ENCODE measurements at places on chromosomes 6 and 20.

- no peak for DNase-seq
Observed at GRCh38 chr6:136826216-136826615, 3.8 kb downstream of the PEX7 start.

GRCh38 chr6:111598181-111598580 is 7.5 kb downstream of the TRAF3IP2 start:
- DNase-seq = no peak

- DNase-seq = no peak
Observed at GRCh38 chr6:105152880-105153279, 26.9 kb downstream of the POPDC3 start.

- DNase-seq = no peak
Observed at GRCh38 chr20:227439-228105, 514 bp downstream of the DEFB129 start.

GRCh38 chr6:100879317-100879716 is 1.8 kb downstream of the ASCC3 start:
- no peak for DNase-seq

GRCh38 chr6:140051521-140052512 is 677.4 kb upstream of the CITED2 start:
- DNase-seq = peak; percentile 93

DNA sequence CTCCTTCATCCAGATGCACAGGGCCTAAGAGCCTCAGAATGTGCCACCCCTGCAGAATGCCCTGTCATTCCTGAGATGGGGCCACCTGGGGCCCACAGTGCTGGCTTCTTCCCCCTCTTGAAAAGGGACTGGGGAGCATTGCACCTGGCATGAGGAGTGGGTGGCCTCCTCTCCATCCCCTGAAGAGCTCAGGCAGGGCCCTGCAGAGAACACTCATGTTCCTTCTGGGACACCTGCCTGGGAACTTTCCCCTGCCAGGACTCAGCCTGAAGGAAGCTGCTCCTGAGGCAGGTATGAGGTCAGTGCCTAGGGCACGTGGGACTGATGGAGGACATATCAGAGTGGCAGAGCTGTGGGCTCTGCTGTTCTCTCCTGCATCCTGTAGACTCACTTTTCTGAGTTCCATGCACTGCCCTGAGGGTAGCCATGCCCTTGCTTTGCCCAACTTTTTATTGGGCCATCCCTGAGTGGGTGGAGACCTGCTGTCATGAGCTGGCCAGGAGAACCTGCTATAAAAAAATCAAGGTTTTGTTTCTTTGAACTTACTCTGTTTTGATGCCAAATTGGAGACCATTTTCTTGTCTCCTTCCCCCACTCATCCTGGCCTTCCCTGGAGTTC is 19.5 kb downstream of the CCDC167 start:
- no peak for DNase-seq

GRCh38 chr20:62776692-62777527 is 19.4 kb upstream of the MRGBP start:
- DNase-seq = peak; percentile 36

- DNase-seq = peak; percentile 57
Observed at GRCh38 chr20:11891776-11892545, 25.7 kb upstream of the BTBD3 start.

DNA sequence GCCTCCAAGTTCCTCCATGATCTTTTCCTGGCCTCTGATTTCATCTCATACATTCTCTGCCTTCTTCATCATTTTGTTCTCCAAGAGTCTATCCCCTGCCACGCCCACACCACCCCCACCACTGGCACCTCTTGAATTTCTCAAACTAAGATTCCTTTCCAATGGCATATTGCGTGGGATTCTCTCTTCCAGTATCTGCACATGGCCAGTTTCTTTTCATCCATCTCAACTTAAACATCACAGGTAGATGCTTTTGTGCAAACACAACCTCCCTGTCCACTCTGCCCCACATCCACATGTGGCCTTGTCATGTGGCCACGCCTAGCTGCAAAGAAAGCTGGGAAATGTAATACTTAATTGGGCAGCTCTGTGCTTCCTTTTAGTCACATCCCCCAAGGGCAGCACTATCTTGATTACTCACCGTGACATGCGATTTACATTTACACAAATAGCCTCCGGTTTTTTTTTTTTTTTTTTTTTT is 33.4 kb upstream of the ZMYND8 start:
- DNase-seq = peak; percentile 71

GRCh38 chr6:1197309-1197708 is 114.6 kb upstream of the FOXQ1 start:
- no peak for DNase-seq

DNA sequence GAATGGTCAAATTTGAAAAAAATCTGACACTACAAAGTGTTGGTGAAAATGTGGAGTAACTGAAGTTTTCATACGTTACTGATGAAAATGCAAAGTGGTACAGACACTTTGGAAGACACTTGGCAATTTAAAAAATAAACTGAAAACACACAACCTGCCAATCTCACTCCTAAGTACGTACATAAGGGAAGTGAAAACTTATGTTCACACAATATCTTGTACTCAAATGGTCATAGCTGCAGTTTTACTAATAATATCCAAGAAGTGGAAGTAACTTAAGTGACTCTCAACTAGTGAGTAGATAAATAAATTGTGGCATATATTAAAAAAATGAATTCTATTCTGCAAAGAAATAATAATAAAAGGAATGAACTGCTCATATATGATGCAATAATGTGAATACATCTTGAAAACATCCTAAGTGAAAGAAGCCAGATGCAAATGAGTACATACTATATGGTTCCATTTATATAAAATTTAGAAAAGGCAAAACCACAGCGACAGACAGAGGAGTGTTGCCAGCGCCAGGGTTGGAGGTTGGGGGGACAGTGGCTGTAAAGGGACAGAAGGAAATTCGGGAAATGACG is 198.2 kb downstream of the ERMARD start:
- DNase-seq = no peak

- no peak for DNase-seq
Observed at GRCh38 chr6:90097356-90097755, 199.3 kb downstream of the BACH2 start.

DNA sequence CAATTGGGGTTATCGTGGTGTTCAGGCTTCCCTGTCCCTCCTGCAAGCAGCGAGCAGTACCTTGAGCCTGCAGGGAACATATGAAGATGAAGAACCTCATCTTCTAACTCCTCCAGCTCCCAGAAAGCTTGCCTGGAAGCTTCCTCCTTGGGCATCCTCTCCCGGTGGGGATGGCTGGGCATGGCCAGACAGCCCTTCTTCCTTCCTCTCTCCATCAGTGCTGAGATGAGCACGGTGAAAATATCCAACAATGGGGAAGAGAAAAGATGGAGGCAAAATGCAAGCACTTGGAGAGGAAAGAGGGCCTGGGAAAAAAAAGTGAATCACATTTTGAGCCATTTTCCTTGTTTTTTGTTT is 107.7 kb upstream of the FOXA2 start:
- DNase-seq = no peak

DNA sequence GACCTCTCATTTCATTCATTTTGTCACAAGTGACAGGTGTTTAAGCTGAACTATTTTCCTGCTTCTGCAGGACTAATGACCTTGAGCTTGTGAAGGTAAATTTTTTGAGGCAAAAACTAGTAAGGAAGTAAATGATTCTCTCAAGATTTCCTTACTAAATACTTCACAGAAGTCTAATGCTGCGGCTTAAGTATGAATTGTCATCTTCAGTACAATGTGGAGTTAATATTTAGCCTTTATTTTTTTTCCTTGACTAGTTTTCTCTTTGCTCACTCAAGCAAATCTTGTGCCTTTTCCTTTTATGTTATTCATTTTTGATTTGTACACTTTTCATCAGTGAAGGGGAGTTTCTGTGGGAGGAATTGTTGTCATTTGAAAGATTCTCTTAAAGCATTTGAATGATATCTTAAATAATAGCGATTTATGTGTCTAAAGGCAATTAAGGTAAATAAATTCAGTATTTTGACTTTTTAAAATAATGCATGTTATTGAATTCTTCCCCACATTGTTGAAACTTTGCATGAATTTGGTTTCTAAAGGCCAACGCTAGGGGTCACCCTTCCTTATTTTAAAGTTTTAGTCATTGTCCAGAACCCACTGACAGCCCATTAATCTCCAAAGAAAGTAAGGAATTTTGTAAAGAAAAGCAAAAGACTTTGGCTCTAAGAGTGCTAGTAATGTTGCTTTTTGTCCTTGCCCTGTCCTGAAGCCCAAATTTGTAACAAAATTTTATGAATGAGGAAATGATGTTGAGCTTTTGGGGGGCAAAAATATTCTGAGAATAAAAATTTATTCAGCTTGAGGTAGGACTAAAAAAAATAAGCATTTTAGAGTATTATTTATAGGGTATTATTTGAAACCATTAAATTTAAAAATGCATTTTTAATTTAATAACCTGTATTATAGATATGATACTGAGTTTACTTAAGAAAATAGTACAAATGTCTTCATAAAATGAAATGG is 157.4 kb upstream of the LAMA2 start:
- peak; percentile 24 for DNase-seq

- no peak for DNase-seq
Observed at GRCh38 chr6:24898676-24899075, 37.1 kb downstream of the RIPOR2 start.

DNA sequence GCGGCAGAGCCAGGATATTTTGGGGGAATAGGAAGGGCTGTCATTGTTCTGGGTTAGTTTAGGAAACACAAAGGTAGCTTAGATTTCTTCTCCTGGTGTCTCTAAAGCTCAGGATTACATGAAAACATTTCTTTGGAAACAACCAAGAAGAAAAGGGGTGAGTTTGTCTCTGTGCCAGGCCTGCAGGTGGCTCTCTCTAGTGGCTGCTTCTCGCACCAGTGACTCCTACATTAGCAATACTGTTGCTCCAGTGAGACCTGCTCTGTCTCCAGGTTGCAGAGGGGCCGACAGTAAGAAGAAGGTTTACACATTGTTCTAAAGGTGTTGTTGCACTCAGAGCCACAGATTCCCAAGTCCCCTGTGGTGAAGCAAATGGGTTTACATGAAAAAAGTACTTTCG is 104.6 kb upstream of the GLP1R start:
- no peak for DNase-seq

DNA sequence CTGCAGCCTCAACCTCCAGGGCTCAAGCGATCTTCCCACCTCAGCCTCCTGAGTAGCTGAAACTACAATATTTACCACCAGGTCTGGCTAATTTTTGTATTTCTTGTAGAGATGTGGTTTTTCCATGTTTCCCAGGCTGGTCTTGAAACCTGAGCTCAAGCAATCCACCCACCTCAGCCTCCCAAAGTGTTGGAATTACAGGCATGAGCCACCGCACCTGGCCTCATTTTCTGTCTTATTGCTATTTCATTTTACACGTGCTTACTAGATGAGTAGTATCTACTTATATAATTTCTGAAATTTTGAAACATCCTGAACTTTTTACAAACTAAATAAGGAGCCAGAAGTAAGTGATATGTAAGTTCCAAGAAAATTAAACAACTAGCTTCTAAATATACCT is 34.6 kb downstream of the CLIC5 start:
- DNase-seq = no peak

- no peak for DNase-seq
Observed at GRCh38 chr6:168628176-168628553, 187.2 kb downstream of the SMOC2 start.

DNA sequence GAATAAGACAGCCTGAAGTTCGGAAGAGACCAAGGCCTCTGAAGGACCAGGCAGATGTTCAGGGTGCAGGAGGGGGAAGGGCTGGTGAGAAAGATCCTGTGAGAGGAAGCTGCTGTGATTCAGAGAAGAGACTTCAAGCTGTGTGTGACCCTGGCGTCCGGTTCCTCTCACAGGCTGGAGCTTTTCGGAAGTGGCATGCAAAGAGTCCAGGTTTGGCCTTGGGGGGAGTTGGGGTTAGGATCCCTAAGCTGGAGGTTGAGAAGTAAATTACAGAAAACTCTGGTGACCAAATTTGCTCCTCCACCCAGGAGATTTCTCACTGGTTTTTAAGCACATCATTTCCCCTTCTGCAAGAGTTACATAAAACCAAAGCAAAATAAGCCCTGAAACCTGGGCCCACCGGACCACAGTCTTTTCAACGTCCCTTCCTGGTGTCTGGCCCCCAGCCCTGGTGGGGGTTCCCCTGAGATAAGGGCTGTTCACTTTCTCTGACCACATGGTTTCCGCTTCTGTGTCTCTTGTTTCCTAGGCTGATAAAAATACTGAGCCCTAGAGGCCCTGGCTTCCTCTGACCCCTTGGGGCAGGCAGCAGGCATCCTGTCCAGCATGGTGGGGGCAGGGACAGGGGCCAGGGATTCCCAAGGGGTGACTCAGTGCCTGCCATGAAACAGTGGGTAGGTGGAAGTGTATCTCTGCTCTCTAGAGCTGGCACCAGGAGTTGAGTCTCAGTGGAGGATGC is 12.0 kb upstream of the LTA start:
- no peak for DNase-seq

GRCh38 chr20:36862857-36863668 is 12.9 kb upstream of the TLDC2 start:
- no peak for DNase-seq

GRCh38 chr6:45959534-45960145 is 56.0 kb downstream of the CLIC5 start:
- no peak for DNase-seq

DNA sequence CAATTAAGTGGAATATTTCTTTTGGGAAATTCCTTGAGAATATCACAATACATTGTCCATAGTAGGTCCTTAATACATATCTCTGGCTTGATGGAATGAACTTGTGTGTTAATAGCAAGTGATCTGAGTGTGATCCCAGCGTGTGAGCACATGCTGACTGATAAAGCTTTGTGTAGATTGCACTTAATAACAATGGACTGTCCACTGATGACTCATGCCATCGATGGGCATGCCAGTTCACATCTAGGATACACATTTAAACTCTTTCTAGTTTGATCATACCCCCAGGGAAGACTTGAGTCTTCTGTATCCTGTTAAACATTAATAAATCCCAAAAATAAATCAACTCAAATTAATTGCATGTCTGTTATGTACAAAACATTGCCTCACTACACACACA is 454.3 kb upstream of the SPTLC3 start:
- no peak for DNase-seq

DNA sequence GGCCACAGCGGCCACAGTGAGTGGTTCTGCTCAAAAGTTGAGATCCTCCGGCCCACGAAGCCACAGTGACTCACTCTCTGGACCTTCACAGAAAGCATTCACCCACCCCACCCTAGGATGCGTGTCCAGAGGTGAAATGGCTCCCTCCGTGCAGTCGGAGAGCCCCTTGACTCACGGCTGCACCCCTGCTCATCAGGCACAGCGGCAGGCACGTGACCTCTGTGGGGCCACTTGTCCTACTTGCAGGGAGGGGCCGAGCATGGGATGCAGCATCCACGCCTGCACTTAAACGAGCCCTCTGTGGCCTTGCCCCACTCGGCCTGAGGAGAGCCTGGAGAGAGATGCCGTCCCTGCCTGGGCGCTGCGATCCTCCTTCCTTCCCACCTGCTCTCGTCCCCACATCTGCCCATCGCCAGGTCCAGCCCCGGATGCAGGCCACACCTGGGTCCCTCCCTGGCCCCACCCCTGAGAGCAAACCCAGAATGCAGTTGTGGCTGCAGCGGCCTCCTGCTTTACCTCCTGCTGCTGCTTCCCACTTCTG is 28.7 kb downstream of the NTSR1 start:
- no peak for DNase-seq
